ENCODE measurements at places on chromosomes 7 and 10.

- DNase-seq: no peak
Observed at GRCh38 chr7:76428149-76428823, 3.5 kb downstream of the ZP3 start.

DNA sequence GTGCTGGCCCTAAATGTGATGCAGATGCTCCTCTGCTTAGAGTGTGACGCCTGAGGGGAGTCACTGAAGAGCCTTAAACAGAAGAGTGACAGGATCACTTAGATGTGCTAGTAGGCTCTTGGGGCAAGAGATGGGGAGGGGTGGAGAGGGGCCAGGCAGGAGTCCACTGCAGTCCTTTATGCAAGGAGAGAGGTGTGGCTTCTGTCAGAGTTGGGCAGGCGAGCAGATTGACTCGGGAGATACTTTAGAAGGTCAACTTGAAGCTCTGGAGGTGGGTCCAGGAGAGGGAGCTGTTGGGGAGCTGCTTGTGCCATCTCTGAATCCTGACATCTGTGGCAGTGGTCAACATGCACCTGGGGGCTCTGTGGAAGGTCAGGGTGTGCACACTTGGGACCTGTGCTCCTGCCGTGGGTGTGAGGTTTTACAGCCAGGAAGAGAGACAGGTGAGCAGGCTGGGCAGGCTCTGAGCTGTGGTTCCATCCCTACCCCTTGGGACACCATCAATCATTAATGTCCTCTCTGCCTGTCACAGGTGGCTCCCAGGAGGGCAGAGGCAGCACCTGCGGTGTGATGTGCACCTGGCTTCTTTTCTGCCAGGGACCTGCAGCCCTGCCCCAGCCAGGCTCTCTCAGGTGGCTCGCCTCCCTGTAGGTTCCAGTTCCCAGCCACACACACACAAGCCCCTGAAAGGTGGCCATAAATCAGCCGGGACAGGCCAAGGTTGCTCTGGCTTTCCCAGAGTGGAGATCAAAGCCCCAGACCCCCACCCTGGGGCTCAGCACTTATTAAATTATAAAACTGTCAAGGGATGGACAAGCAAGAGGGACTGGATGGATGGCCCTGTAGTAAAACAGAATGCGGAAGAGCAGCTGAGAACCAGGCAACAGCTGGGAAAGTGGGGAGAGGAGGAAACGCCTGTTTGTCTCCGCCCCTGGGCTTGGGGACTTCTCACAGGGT is 14.0 kb downstream of the NEURL1 start:
- DNase-seq: no peak

DNA sequence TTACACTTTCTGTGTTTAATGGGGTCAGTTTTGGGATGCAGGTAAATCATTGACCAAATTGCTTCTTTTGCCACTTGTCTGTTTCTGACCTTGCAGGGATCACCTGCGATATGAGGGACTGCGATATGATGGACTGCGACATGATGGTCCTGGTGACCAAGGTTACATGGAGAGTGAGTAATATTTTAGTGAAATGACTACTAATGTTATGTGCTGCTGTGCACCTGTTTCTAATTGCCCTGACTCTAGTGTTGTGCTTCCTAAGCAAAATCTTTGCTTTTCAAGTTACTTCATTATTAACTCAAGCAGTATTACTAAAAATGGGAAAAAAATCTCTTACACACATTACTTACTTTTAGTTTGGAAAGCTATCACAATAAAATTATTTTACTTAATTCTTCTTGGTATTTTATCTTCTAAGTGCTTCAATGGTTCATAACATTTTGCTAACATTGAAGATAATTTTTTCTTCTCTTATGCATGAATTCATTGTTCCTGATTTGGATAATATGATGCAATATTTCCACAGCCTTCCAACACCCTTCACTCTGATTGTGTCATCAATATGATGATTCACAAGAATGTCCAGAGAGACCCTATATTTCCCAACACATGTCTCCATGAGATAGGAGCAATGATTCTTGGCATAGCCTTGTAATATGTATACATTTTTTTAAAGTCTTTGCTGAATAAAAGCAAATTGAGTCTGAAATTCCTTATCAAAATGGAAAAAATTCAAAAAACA is 306.2 kb upstream of the AKR1E2 start:
- DNase-seq: no peak

GRCh38 chr7:3149231-3149995 is 105.7 kb upstream of the CARD11 start:
- no peak for DNase-seq

DNA sequence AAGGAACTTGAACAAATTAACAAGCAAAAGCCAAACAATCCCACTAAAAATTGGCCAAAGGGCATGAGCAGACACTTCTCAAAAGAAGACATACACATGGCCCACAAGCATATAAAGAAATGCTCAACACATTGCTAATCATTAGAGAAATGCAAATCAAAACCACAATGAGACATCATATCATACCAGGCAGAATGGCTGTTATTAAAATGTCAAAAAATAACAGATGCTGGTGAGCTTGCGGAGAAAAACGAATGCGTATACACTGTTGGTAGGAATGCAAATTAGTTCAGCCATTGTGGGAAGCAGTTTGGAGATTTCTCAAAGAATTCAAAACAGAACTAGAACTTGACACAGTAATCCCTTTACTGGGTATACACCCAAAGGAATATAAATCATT is 311.7 kb upstream of the HPS1 start:
- no peak for DNase-seq

GRCh38 chr10:77501152-77501845 is 136.3 kb downstream of the KCNMA1 start:
- DNase-seq: no peak

DNA sequence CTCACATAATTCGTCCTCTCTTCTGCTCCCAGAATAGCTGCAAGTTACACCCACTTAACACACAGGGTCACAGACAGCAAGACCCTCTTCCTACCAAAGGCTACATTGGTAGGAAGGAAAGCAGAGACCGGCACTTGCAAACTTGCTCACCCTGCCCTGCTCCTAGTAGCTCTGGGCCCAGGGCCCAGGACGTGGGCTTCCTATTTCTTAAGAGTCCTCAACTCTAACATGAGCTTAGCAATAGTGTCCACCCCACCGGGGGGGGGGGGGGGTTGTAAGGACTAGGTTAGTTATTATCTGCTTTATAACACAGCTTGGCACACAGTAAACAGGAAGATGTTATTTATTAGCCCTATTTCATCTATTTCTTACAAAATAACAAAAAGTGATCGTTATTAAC is 106.6 kb downstream of the GRB10 start:
- no peak for DNase-seq

GRCh38 chr7:139771001-139771956 is 6.5 kb downstream of the HIPK2 start:
- DNase-seq: no peak

GRCh38 chr7:137771273-137771672 is 75.5 kb downstream of the DGKI start:
- DNase-seq: no peak

DNA sequence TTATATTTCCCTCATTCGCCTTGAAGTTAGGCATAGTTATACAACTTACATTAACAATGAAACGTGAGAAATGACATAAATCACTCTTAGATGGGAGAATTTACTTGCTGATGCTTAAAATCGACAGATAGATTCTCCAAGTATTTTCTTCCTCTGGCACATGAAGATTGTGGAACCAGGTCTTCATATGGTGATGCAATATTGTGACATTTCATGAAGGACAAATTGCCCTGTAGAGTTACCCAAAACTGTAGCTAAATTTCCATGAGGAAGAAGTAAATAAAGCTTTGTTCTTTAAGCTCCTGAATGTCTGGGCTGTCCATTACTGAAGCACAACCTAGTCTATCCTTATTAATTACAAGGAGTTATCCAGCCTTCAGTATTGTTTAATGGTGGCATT is 353.1 kb downstream of the THSD7A start:
- no peak for DNase-seq

DNA sequence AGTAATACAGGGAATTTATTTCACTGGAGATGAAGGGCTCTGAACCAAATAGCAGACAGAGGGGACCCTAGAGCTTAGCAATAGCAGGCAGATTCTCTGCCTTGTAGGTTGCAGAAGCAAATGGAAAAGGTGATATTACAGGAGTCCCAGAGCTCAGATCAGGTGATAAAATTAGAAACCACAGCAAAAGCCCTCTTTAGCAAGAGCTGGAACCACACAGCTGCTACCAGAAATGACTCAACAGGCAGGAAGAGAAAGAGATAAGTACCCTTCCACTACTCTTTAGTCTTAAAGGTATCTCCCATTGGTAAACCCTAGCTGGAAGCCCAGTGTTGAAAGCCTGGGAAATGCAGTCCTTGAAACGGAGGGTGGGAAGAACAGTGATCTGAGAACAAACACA is 535.6 kb upstream of the GHITM start:
- no peak for DNase-seq

GRCh38 chr10:62554632-62555199 is 180.5 kb downstream of the ZNF365 start:
- no peak for DNase-seq

DNA sequence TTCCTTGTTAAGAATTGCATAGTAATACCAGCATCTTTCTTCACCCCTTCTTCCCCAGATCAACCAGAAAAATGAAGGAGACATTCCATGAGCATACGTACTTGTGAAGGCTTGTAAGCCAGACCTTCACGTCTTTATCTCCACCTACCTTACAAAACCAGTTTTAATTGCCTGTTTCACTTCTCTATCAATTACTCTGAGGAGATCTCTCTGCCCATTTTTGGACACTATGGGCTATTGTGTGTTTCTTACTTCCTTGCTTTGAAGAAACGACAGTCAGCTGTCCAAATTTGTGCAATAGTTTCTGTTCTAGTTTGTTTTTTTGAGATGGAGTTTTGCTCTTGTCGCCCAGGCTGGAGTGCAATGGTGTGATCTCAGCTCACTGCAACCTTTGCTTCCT is 349.7 kb upstream of the MBL2 start:
- no peak for DNase-seq
